ENCODE measurements at places on chromosomes 12 and 14. TPM values are rescaled to one million over a fixed set of nuclear protein-coding genes. Genes with fewer than 3 reads are reported as not detected.

The CATSPERB gene
- 2.1 TPM for total RNA-seq

- no peak for DNase-seq
Observed at GRCh38 chr12:78891646-78892353, 27.2 kb downstream of the SYT1 start.

GRCh38 chr12:56385873-56386272 is 23.2 kb upstream of the APOF start:
- DNase-seq = no peak

- no peak for DNase-seq
Observed at GRCh38 chr12:108572166-108572790, 9.9 kb downstream of the ISCU start.

DNA sequence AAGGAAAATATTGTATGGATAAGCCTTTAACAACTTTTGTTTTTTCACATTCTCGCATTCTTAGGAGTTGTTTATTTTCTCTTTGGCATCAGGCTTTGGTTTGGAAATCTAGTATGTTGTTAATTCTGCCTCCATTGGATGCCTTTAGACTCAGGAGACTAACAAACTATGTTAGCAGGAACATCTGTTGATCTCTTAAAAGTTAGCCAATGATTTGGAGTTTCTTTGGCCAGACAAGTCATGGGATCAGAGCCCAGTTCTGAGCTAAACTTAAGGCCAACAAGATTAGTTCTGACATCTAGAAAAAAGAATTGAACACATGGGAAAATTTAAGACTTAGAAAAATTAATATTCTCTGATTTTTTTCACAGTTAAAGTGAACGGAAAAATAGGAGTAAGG is 35.3 kb upstream of the STRAP start:
- DNase-seq = no peak

Measured in spinal cord (tissue), 10 donors.